Daoy (cell line): ENCODE measurements at places on chromosomes 1 and 21. TPM values are rescaled to one million over a fixed set of nuclear protein-coding genes. Genes with fewer than 3 reads are reported as not detected.

- DNase-seq, result no peak
Observed at GRCh38 chr1:30787856-30788495, 30.4 kb upstream of the LAPTM5 start.

- no peak for DNase-seq
Observed at GRCh38 chr1:162023181-162023546, 505 bp downstream of the OLFML2B start.

The KIF21B gene
- total RNA-seq, result 2.6 and 3.4 TPM in 2 replicates

- DNase-seq, result peak; percentile 85
Observed at GRCh38 chr1:24724345-24725208, 20.7 kb upstream of the CLIC4 start.

GRCh38 chr1:94713472-94714141, 106.5 kb upstream of the SLC44A3 start:
- DNase-seq, result peak; percentile 99

The CLDN17 gene
- total RNA-seq, result not detected in 2 replicates

DNA sequence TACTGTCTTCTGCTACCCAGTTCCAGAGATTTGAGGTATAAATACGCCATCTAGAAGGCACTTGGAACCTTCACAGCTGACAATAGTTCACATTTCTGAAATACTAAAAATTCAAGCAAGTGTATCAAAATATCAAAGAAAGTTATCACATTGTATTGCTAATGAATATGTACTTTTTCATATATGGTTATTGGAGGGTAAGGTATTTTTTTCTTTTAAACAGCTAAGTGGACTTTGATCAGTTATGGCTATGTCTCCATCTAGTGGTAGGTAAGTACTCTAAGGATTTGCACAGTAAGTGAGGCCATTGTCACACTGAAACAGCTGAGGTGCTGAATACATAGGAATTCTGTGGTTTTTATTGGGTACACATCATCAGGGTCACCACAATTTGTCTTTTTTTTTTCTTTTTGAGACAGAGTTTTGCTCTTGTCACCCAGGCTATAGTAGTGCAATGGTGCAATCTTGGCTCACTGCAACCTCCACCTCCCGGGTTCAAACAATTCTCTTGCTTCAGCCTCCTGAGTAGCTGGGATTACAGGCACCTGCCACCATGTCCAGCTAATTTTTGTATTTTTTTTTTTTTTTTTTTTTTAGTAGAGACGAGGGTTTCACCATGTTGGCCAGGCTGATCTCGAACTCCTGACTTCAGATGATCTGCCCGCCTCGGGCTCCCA, 49.1 kb upstream of the CR2 start:
- DNase-seq, result peak; percentile 49

DNA sequence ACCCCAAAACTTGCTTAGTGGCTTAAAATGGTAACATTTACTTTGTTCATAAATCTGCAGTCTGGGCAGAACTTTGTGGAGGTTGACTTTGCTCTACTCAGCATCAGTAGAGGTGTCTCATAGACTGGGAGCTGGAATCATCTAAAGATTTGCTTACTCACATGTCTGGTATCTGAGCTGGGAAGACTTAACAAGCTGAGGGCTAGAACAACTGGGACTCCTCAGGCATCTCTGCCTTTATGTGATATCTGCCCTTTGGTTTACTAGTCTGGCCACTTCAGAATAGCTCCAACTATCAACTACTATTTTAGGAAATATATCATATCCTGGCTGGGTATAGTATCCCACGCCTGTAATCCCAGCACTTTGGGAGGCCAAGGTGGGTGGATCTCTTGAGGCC, 82.5 kb downstream of the C4BPA start:
- DNase-seq, result no peak

The AZIN2 gene
- 2.4 and 8.9 TPM in 2 replicates for total RNA-seq

- DNase-seq, result peak; percentile 90
Observed at GRCh38 chr1:1059494-1060280, 14.4 kb downstream of the RNF223 start.

The SH2D5 gene
- total RNA-seq, result 1.3 and 2.2 TPM in 2 replicates

DNA sequence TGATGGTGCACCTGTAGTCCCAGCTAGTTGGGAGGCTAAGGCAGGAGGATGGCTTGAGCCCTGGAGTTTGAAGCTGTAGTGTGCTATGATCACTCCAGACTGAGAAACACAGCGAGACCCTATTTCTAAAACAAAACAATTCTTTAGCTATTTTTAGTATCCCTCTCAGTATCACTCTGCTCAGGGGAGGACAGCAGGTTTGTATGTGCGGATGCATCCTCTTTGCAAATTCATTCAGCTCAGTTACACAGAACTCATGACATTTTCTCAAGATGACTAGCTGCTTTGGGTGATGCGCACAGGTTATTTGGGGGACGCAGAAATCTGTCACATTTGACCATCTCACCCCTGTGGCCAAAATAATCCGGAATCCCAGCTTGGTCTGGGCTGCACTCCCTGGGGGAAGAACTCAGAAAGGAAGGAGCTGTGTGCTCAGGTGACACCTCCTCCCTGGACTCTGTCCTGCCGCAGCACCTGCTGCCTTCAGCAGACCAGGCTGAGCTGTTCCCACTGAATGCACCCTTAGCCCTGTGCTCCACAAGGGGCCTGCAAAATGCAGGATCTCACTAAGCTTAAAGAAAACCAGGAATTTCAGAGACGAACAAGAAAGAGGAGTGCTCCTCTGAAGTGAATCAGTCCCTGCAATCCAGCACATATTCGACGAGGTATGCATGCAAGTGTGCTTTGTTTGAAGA, 89.5 kb upstream of the PGBD5 start:
- no peak for DNase-seq

The HTR6 gene
- not detected in 2 replicates for total RNA-seq
